ENCODE measurements at places on chromosomes 2 and 18.

DNA sequence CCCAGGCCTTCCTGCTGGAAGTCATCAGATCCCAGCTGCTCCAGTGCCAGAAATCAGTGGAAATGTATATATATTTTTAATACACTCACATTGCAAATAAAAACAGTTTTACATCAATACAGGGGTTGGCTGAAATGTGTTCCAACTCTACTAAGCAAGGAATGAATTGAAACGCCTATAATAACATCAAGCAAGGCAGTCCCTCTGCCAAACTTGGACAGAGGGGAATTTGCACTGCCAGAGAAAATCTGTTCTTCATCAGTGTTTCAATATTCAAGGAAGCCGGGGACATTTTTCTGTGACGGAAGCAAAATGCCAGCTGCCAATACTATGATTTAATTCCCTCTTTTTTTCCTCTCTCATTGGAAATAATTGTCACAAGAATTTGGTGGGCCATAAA lies 335.3 kb downstream of the TNS1 start:
- no peak for DNase-seq

GRCh38 chr18:7122376-7122775 lies 4.8 kb upstream of the LAMA1 start:
- DNase-seq: no peak

- DNase-seq: no peak
These were observed 149.9 kb downstream of the RBM43 start for GRCh38 chr2:151111599-151112278.

DNA sequence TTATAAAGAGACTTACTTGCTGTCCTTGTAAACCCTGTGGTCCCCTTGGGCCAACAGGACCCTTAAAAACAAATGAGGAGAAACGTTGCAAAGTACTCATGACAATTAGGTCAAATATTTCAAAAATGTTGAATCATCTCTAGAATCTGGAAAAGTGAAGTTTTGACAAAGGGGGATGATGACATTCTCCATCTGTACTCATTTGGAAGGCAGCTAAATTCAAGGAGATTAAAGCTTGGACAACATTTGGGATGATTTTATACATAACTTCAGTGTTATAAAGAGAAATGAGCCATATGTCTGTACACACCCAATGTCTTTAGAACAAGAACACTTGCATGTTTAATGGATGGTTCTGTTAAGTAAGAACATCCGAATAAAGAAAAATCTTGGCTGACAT lies 92.9 kb downstream of the COL5A2 start:
- no peak for DNase-seq

GRCh38 chr2:23269747-23270146 lies 115.2 kb upstream of the KLHL29 start:
- DNase-seq: no peak

DNA sequence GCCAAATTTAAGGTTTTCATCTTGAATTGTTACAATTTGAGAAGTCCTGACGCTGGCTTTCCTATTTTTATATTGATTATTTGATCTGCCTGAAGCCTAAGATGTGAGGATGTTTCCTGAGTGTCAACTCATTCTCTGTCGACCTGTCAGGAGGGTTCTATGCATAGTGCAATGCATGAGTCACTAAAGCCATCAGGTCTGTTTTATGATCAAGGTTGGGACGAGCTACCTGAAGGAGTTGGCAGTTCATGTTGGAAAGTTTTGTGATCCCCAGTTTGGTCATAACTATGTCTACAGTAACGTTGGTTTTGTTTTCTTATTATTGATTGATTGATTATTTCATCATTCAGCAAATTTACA lies 71.2 kb downstream of the NABP1 start:
- DNase-seq: no peak

DNA sequence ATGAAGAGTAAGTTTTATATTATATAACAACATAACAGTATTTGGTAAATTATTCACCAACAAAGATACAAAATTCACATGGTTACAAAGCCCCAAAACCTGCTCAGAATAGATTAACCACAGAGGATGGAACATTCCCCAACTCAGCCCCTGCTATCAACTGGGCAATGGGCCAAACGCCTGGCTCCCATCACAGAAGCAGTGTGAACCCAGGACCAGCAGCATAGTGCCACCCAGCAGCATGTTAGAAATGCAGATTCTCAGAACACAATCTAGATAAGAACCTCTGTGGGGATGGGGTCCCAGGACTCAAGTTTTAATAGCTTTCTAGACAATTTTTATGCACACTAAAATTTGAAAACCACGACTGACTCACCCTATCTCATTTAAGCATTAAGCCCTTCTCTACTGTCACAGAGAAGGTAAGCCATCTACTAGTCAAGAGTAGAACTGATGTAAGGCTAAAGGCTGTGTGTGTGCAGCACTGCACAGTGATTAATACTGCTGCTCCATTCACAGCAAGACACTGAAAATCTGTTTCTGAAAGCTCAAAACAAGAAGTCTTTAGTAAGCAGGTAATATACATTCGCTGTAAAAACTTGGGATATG lies 15.2 kb downstream of the AFG3L2 start:
- no peak for DNase-seq
